ENCODE measurements at places on chromosomes 6 and 20.

GRCh38 chr6:67102743-67103142 lies 1395.7 kb upstream of the EYS start:
- DNase-seq, result no peak

GRCh38 chr20:64091770-64092169 lies 7.6 kb upstream of the LKAAEAR1 start:
- no peak for DNase-seq

GRCh38 chr6:99613409-99613704 lies 6.7 kb downstream of the PRDM13 start:
- peak; percentile 47 for DNase-seq

GRCh38 chr20:55882910-55883309 lies 122.4 kb downstream of the CBLN4 start:
- DNase-seq, result no peak

DNA sequence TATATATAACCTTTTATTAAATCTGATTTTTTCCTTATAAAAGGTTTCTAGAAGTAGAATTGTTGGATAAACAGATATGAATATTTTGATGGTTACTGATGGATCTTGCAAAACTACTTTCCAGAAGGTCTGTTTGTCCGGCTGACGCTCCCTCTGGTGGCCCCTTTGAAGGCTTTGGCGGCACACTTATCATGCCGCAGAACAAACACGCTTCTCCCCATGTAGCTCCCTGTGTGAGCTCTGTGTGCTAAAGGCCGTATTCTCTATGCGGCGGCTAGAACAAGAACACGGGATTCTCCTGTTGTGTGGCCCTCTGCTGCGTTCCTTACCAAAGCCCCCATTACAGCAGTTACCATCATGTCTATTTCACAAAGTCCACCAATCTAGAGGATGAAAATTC lies 30.0 kb downstream of the PPP1R3G start:
- DNase-seq, result no peak

- DNase-seq, result no peak
These were observed 19.1 kb upstream of the TMEM217 start for GRCh38 chr6:37277001-37277409.

DNA sequence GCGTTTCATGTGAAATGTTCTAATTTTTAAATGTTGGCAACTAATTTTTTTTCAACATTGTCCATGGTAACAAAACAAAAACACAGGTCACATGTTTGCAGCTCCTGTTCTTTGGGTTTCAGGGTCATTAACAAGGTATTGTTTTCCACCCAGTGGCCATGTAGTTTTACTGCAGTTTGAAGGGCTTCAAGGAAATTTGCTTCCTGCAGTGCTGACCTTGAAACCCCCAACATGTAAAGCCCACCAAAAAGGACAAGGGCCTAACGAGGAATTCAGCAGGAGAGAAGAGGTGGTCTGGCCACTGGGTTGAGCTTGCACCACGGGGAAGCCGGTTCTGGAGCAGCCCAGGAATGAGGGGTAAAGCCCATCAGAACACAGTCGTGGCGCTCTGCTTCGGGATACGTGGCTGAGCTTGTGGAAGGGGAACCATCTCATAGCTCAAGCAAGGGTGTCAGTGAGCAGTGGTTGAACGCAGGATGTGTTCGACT lies 13.9 kb upstream of the KLHL31 start:
- peak; percentile 53 for DNase-seq

DNA sequence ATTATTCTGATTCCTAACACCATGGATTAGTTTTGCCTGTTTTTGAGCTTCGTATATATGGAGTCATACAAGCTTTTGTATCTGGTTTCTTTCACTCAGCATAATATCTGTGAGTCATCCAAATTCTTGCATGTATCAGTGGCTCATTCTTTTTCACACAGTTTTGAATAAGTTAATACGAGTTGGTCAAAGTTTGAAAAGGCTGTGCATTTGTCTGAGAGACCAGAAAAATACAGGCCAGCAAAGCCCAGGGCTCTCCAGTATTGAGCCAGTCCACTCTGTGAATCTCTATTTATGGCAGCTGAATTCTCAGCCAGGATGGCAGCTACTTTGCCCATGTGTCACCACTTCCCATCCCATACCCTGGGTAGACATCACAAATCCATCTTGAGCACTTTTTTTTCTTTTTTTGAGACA lies 7.2 kb upstream of the CHMP4B start:
- DNase-seq, result no peak

- no peak for DNase-seq
These were observed 150.5 kb downstream of the BCAS1 start for GRCh38 chr20:53919886-53920285.

DNA sequence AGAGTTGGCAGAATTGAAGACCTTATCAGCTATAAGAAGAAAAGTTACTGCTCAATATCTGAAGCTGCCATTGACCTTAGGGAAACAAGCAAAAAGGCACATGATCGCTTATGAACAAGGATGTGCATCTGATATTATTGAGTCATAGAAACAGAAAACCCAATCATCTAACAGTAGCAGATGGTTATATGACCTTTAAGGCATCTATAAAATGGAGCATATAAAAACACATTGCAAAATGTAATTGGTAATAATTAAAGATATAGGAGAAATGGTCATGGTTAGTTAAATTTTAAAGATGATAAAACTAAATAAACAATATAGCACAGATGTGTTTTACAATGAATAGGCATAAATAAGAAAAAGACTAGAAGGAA lies 260.1 kb upstream of the TAB2 start:
- DNase-seq, result peak; percentile 72

DNA sequence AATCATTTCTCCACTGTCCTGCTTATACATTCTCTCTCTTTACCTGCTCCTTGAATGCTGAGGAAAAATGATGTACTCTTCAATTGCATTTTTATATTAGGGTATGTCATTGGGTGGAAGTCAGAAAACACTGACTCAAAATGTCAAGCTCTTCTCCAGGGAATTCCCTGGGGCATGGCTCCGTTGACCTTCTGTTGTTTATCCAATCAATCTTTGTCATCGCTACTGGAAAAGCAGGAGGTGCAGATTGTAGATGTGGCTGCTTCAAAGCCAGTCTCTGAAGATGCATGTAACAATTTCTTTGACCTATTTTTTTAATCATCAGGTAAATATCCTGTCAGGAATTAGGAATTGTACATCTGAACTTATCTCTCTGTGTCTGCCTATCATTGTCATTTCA lies 63.9 kb upstream of the TENT5A start:
- no peak for DNase-seq

DNA sequence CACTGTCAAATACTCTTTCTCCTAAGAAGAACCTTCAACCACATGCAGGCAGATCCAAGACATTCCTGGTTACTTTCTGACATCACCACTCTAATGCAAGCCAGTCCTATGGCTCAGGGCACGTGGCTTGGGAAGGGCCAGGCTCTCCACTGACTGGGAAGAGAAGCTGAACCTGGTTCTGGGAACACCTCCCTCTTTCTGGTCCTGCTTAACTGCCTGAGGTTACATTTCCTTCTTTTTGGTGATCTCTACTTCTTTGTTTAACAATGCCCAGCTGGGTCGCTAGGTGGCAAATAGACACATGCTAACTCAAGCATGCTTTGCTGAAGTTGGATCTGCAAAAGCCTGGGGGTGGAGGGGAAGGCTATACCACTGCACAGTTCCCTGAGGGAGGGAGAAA lies 249.8 kb downstream of the GMDS start:
- DNase-seq, result no peak

DNA sequence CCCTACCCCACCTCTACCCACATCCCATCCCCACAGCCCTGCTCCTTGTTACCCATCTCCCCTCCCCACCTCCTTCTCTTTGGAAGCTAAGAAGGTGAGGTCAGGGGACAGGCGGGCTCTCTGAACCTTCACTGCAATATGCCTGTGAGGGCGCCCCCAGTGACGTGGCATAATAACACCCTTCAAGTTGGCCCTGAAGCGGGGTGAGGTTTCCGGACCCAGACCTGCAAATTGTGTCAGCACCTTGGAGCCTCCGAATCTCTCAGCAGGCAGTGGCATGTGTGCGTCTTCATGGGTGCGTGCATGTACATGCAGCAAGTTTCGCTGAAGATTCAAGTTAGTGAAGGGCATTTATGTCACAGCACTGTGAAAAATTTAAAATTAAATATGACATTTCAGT lies 114.6 kb downstream of the SOBP start:
- no peak for DNase-seq

DNA sequence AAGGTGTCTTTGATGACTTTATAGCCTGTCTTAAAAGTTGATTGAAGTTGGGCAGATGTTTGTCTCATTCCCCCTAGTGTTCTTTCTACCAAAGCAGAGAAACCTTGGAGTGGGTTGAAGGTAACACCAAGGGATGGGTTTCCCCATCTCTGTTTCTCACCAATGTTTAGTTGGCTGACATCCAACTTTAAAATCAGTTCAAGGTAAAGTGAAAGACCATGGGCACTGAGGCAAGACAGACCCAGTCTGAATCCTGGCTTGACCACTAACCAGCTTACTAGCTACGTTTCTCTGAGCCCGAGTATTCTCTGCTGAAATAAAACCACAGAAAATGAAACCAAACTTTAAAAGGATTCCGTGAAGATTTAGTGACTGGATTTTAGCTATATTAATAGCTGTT lies 258.9 kb downstream of the KIF16B start:
- no peak for DNase-seq

DNA sequence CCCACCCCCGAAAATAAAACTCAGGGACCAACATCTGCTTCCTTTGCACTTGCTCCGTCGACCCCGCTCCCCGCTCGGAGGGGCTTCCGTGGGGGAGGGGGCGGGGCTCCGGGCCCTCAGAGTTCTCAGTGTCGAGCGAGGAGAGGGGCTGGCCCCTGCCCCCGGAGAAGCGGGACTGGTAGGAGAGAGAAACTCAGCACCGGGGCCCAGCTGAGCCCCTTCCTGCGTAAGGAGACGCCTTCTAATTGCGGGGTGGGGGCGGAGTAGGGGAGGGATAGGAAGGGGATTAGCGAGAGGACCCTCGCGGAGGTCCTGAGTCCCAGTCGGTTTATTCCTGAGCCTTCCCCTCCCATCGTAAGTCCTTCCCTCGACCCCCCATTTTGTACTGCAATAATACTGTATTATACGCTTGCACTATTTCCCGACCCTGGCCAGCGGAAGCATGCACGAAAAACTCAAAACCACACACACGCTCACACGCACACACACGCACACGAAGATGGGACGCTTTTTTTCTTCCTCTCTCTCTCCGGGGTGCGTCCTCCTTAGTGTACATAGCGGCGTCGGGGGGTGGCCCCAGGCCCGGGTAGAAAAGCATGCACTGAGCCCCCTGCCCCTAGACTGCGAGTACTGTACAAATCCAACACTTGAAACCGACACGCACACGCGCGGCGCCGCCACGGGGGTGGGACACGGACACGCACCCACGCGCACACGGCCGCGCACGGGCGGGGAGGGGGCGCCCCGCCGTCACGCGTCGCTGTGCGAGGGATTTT lies 22.1 kb upstream of the SLC22A7 start:
- DNase-seq, result no peak

GRCh38 chr6:147421903-147422302 lies 86.6 kb upstream of the SAMD5 start:
- no peak for DNase-seq

DNA sequence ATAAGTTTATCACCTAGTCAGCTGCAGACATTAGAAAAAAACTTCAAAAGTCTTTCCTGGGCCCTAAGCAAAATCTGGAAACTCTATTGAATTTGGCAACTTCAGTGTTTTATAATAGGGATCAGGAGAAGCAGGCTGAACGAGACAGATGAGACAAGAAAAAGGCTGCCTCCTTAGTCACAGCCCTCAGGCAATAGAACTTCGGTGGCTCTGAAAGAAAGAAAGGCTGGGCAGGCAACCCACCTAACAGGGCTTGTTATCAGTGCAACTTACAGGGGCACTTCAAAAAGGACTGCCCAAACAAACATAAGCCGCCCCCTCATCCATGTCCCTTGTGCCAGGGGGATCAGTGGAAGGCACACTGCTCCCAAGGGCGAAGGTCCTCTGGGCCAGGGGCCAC lies 657.9 kb upstream of the HS3ST5 start:
- DNase-seq, result no peak

DNA sequence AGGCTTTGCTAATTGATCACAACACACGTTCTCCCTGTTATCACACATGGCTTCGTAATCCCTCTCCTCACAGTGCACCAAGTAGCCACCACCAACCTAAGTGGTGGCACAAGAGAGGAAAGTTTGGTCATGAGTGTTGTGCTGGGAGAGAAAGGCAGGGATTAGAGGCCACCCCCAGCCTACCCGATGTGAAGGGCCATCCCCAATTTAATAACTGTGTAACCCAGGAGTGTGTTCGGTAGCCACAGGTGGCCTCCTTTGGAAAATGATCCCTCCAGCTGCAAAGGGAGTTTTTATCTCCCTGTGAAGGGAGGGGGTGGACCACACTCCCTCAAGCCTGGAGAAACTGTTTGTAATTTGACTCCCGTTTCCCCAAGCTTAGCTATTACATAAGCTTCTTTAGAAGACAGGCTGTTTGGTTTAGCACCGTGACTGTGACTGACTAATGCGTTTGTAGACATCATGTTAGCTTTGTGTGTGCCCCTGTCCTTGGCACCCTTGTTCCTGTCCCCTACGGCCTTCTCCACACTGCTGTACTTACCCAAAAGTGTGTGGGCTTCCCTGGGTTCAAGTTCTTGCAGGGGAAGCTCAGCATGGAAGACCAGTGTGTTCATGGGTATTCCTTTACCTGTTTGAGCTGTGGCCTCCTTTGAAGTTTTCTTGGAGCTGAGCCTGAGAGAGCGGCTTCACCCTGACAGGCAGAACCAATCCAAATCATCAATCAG lies 20.6 kb downstream of the PPP1R16B start:
- DNase-seq, result no peak

- DNase-seq, result peak; percentile 66
These were observed 36.6 kb downstream of the MTRES1 start for GRCh38 chr6:107064579-107065065.

DNA sequence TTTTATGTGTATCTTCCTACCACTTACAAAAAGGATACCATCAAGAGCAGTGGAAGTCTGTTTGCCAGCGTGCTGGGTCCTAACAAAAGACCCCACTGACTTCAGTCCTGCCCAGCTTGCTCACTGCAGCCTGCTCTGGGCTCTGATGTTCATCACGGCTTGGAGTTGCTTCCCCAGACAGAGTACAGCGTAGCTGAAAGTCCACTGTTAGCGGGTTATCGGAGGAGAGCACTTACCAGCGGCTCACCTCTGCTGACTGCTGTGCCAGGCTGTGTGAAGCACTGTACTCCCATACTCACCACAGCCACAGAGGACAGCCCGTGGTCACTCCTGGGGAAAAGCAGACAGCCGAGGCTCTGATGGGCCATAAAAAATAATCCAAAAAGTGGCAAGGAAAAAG lies 40.2 kb downstream of the CTCFL start:
- no peak for DNase-seq
